Osteocyte (in vitro differentiated cells): ENCODE measurements at places on chromosomes 5 and 9.

DNA sequence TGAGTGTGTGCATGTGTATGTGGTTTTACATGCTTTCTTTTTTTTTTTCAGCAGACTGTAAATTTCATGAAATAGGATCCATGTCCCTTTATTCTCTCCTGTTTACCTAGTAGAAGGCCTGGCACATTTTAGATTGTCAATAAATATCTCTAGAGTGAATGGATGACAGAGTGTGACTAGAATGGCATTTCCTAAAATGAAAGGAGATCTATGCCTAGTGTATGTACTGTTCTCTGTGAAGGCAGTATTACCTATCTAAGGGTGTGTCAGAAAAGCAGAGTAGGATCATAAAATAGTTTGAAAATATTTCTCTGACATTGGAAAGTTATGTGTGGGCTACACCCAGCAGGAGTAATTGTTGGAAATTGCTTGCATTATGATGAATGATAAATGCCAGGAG is 1876.0 kb upstream of the C9orf72 start:
- no peak for DNase-seq

GRCh38 chr5:73911761-73912393 is 285.9 kb downstream of the ARHGEF28 start:
- no peak for DNase-seq

DNA sequence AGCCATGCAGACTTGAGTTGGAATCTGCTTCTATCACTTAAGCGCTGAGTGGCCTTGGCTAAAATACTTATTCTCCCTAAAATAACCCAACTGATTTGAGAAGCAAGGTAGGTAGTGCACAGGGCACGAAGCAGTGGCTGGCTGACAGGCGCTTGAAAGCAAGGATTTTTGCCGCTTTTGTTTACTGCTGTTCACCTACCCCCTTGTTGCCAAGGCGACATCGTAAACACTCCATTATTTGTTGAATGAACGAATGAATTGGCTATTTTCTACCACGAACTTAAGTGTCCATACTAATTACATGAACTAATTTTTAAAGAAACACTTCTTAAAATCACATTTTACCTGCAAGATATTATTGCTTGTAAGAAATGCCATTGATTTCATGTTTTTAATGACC is 98.0 kb downstream of the ANKH start:
- DNase-seq, result no peak

GRCh38 chr9:134986957-134987356 is 69.2 kb upstream of the FCN1 start:
- DNase-seq, result no peak

GRCh38 chr5:174601946-174602345 is 122.4 kb upstream of the MSX2 start:
- DNase-seq, result no peak

DNA sequence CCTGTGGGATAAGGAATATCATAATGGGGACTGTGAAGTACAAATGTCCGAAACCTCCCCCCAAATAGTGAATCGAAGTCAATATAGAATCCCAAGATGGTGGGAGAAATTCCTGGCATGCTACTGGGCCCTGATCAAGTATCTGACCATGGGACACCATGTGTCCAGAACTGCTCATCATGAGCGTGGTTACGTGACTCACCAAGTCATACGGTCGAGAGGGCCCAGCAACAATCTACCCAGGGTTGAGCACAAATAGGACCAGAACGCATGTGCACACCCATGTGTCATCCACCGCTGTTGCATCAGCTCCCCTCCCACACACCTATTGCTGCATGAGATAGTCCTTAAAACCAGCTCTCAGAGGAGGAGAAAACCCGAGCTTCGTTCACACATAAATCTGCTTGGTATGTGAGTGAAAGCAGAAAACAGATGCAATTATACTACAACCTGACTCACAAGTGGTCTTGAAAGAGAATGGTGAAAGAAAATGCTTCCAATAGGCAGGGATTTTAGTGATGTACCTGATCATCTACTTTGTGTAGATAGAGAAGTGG is 353.2 kb downstream of the CWC27 start:
- DNase-seq, result no peak

GRCh38 chr5:83632874-83633273 is 87.8 kb downstream of the HAPLN1 start:
- DNase-seq, result no peak
